ENCODE measurements at places on chromosomes 4 and X. TPM values are rescaled to one million over a fixed set of nuclear protein-coding genes. Genes with fewer than 3 reads are reported as not detected.

GRCh38 chr4:48341776-48342605, 662 bp downstream of the SLAIN2 start:
- no peaks in the 10 kb centered on the region for H3K27me3 ChIP-seq
- peaks cover 81% of the 10 kb centered on the region for H3K4me1 ChIP-seq
- H3K4me3 ChIP-seq, result peak overlapping the region; percentile 98
- peak; percentile 45 for DNase-seq
- peaks cover 5% of the 10 kb centered on the region for H3K36me3 ChIP-seq

- H3K27ac ChIP-seq, result no peak overlapping the region
- H3K4me1 ChIP-seq, result no peaks in the 10 kb centered on the region
- no peak for DNase-seq
- no peak overlapping the region for H3K4me3 ChIP-seq
Measured at GRCh38 chr4:46459308-46459707, 69.4 kb upstream of the GABRA2 start.

The HAND2 gene
- total RNA-seq, result not detected

The CT45A10 gene
- not detected for total RNA-seq

The HS3ST1 gene
- 0.51 TPM for total RNA-seq

GRCh38 chrX:134469486-134469885, 9.5 kb downstream of the HPRT1 start:
- peak overlapping the region; percentile 40 for H3K27ac ChIP-seq
- no peaks in the 10 kb centered on the region for H3K27me3 ChIP-seq
- peaks cover 6% of the 10 kb centered on the region for H3K4me1 ChIP-seq
- H3K4me3 ChIP-seq, result no peak overlapping the region
- H3K36me3 ChIP-seq, result peaks cover 7% of the 10 kb centered on the region

The GPR50 gene
- not detected for total RNA-seq

- H3K4me3 ChIP-seq, result peak overlapping the region; percentile 11
- H3K4me1 ChIP-seq, result peaks cover 66% of the 10 kb centered on the region
- H3K27me3 ChIP-seq, result no peaks in the 10 kb centered on the region
Measured at GRCh38 chrX:46611658-46612362, 38.2 kb downstream of the CHST7 start.

GRCh38 chrX:12210196-12210815, 72.0 kb downstream of the FRMPD4 start:
- H3K27ac ChIP-seq, result no peak overlapping the region
- DNase-seq, result no peak
- H3K36me3 ChIP-seq, result no peaks in the 10 kb centered on the region
- peaks cover 3% of the 10 kb centered on the region for H3K27me3 ChIP-seq
- no peaks in the 10 kb centered on the region for H3K4me1 ChIP-seq
- no peak overlapping the region for H3K4me3 ChIP-seq

DNA sequence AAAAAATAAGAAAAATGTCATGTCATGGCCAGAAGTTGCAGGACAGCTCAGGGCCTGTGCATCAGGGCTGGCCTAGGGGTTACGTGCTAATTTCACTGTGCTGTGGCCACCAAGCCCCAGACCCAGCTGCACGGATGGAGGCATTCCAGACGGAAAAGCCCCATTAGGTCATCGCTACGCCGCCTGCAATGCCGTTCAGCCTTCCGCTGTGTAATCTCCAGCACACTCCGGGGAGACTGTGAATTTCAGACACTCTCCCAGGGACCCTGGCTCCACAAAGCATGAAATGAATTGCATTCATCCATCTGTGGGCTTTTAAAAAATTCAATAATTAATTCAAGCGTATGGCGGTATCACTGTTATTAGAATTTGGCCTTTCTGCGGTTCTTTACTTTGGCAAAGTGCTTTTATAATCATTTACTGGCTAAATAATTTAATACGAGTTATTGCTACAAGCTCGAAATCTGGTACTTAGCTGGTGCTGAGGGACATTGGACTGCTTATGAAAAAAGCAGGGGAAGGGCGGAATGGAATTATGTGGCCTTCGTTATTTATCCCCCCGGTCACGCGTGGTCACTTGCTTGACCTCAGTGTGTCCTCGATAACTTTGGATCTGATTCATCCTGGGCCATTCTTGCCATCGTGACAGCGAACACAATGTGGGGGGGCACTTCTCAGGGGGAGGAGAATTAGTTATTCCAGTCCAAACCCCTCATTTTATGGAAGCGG, 9.0 kb upstream of the NSG1 start:
- H3K27ac ChIP-seq, result no peak overlapping the region
- no peak for DNase-seq
- no peaks in the 10 kb centered on the region for H3K36me3 ChIP-seq
- H3K27me3 ChIP-seq, result peaks cover 12% of the 10 kb centered on the region
- no peaks in the 10 kb centered on the region for H3K4me1 ChIP-seq
- H3K4me3 ChIP-seq, result no peak overlapping the region

The STPG2 gene
- not detected for total RNA-seq

The SORBS2 gene
- total RNA-seq, result not detected

The GPR82 gene
- 0.08 TPM for total RNA-seq

DNA sequence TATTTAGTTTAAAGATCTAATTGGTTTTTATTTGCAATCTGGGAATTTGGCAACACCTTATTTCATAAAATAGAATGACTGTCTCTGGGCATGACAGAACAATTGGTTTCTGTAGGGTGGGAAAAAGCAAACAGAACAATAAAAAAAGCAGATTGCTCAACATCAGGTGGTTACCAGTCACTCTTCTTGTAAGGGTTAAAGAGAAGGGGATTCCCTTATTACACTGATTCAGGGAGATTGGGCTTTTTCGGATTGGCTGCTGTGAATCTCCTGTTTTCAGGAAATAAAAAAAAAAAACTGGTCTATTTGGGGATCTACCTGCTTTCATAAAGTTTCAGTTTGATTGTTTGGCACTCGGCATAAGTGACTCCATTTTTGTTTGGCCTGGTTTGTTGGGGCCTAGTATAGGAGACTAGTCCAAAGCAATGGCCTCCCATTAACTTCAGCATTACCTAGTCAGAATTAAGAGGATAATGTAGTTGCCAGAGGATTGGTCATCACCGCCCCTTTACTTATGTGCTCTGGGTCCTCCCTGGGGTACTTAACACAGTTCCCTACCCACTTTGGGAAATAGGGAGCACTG, 380.5 kb downstream of the IDS start:
- H3K4me1 ChIP-seq, result no peaks in the 10 kb centered on the region
- no peak overlapping the region for H3K27ac ChIP-seq
- no peak for DNase-seq
- no peaks in the 10 kb centered on the region for H3K36me3 ChIP-seq

DNA sequence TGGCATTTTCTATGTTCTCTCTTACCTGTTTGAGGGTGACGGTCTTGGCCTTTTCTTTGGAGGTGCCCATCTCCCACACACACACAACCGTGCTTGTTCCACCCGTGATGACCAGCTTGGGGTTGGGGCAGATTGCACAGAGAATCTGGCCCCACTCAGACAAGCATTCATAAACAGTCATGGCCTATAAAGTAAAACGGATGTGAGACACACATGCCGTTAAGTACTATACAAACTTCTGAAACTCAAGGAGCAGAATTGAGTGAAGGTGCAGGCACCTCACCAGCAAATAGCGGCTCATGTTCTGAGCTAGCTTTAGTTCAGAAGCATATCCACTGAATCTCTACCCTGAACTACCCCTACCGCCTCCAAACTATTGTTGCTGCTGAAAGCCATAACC, 107.6 kb downstream of the CDS1 start:
- DNase-seq, result no peak
- no peaks in the 10 kb centered on the region for H3K36me3 ChIP-seq
- no peak overlapping the region for H3K4me3 ChIP-seq
- peaks cover 9% of the 10 kb centered on the region for H3K4me1 ChIP-seq
- H3K27ac ChIP-seq, result no peak overlapping the region

The PCDH19 gene
- total RNA-seq, result not detected

DNA sequence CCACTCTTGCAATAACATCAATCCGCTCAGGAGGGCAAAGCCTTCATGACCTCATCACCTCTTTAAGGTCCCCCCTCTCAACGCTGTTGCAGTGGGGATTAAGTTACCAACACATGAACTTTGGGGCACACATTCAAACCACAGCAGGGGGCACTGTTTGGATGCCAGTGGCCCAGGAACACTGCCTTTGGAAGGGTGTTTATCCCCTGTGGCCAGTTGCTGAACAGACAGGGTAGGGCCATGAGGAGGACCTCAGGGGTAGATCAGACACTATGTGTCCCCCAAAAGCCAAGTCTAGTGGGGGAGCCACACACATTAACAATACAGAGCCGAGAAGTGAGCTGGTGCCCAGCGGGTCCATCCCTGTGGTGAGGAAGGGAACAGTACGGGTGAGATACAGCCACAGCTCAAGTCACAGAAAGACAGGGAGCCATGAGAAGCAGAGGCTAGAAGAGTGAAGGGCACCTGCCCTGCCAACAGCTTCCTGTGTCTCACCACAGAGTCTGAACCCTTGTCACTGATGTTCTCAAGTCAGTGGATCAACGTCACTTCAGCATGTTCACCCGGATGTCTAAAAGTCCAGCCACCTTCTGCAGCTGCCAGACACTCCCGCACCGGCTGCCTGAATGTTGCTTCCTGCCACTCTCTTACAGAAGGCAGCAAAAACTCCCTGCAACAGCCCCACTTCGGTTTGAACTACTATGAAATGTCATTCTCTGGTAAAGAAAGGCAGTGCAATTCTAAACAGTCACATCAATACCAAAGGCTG, 19.9 kb upstream of the MXD4 start:
- H3K36me3 ChIP-seq, result peaks cover 2% of the 10 kb centered on the region
- peak overlapping the region; percentile 45 for H3K4me3 ChIP-seq
- peak overlapping the region; percentile 90 for H3K27ac ChIP-seq
- DNase-seq, result peak; percentile 74

- H3K27ac ChIP-seq, result no peak overlapping the region
- DNase-seq, result no peak
- H3K4me3 ChIP-seq, result no peak overlapping the region
- H3K27me3 ChIP-seq, result no peaks in the 10 kb centered on the region
- H3K4me1 ChIP-seq, result no peaks in the 10 kb centered on the region
- H3K36me3 ChIP-seq, result no peaks in the 10 kb centered on the region
Measured at GRCh38 chr4:160831165-160831922, 1332.5 kb downstream of the FSTL5 start.

DNA sequence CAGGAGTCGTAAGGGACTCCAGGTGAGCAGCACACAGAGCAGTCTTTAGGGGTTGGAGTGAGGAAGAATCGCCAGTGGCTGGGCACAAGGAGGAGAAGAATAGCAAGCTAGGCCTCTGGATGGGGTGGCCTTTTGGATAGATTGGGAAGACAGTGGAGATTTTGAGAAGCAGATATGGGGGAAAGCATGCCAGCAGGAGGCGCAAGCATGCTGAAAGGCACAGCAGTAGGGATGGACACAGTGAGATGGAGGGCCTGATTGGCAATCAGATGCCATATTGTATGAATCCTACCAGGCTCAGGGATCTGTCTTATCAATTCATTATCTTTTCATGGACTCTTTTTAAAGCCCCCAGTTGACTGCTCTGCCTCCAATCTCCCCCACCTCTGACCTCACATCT, 60.4 kb upstream of the MAGEA4 start:
- no peaks in the 10 kb centered on the region for H3K27me3 ChIP-seq
- no peak for DNase-seq
- no peak overlapping the region for H3K4me3 ChIP-seq
- H3K4me1 ChIP-seq, result no peaks in the 10 kb centered on the region
- no peak overlapping the region for H3K27ac ChIP-seq

DNA sequence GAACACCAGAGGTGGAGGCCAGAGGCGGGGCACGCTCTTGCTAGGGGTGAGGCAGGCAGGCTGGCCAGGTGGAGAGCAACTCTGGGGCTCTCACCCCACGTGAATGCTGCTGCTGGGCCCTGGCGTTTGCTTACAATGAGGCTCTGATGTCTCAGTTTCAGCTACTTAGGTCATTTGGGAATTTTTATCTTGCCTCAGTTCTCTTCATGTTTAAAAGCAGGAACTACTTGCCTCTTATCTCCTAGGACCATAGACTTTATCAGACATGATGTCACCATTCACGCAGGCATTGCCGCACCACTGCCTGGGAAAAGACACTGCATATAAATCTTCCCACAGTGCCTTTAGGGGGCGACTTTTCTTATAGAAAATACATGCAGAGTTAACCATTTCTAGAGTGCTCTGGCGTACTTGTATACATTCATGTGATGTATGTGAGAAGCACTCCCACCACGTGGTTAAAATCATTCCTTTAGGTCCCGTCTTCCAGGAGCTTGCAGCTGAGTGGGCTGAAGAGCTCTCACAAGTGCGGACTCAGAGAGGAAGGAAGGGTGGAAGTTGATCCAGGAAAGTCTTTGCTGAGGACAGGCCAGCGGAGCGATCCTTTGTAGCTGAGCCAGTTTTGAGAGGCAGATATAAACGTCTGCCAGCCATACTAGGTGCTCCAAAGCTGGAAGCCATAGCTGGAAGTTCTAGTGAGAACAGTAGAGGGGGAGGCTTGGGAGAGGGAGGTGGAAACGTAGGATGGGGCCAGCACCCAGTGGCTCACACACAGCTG, 84.3 kb upstream of the CLDN34 start:
- H3K4me1 ChIP-seq, result no peaks in the 10 kb centered on the region
- peaks cover 7% of the 10 kb centered on the region for H3K27me3 ChIP-seq
- no peak overlapping the region for H3K4me3 ChIP-seq
- H3K27ac ChIP-seq, result no peak overlapping the region
- DNase-seq, result no peak

The EGF gene
- total RNA-seq, result not detected

- no peaks in the 10 kb centered on the region for H3K27me3 ChIP-seq
- H3K4me3 ChIP-seq, result no peak overlapping the region
- H3K4me1 ChIP-seq, result no peaks in the 10 kb centered on the region
- H3K36me3 ChIP-seq, result no peaks in the 10 kb centered on the region
- H3K27ac ChIP-seq, result no peak overlapping the region
- no peak for DNase-seq
Measured at GRCh38 chr4:149719357-149719756, 96.3 kb downstream of the IQCM start.

DNA sequence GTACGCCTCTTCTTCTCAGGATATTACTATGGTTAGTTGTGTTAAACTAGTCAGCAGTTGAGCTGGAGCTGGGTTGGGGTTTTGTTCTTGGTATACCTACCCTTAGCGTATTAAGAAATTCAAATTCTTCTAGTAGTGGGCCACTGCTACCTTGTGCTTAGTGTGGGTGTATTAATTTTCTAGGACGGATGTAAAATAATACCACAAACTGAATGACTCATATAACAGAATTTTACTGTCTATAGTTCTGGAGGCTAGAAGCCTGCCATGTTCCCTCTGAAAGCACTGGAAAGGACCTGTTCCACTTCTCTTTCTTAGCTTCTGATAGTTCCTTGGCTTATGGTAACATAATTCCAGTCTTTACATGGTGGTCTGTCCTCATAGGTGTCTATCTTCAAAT, 1274.7 kb downstream of the ADGRL3 start:
- no peak for DNase-seq
- H3K27me3 ChIP-seq, result no peaks in the 10 kb centered on the region
- no peak overlapping the region for H3K4me3 ChIP-seq
- H3K36me3 ChIP-seq, result no peaks in the 10 kb centered on the region
- H3K4me1 ChIP-seq, result no peaks in the 10 kb centered on the region

DNA sequence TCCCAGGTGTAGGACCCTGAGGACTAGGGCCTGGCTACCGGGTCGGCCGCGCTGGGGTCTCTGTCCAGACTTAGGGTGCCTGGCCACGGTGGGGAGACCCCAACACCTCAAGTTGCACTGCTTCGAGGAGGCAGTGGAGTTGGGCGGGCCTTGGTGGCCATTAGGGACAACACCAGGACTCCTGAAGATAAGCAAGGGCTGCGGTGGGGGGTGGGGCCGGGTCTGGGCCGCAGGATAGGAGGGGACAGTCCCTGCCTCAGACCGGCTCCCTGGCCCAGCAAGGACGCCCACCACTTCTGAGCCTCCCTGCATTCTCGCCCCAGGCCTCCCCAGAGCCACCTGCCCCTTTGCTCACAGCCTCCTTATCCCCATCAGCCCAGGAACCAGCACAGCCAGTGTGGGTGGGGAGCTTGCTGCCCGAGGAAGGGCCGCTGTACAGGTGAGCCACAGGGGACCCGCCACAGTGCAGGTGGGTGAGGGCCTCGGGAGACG, 5.5 kb upstream of the MXD4 start:
- H3K27ac ChIP-seq, result no peak overlapping the region
- DNase-seq, result no peak
- no peaks in the 10 kb centered on the region for H3K36me3 ChIP-seq
- no peaks in the 10 kb centered on the region for H3K4me1 ChIP-seq
- H3K4me3 ChIP-seq, result no peak overlapping the region

Measured in activated T-helper 1 cell treated with anti-CD3 and anti-CD28 coated beads, Interleukin-12 subunit alpha, Interleukin-12 subunit beta, Interleukin-2, Interleukin-4 antibody, amounts not matched to agents 30 ng/mL and 10 ng/mL and 1 ng/mL, durations not matched to agents 14 hours and 24 hours and 36 hours (primary cell).